ENCODE measurements at places on chromosomes 12 and 14.

- peak; percentile 79 for DNase-seq
Measured at GRCh38 chr12:121712461-121713256, at the start of gene TMEM120B. TSS of gene TMEM120B (plus strand) at chr12:121712752. CDS start at chr12:121712896, 144 bp downstream.

GRCh38 chr12:120346681-120347080, 19.1 kb upstream of the PLA2G1B start:
- DNase-seq = no peak

- no peak for DNase-seq
Measured at GRCh38 chr14:97366400-97366799, 569.2 kb downstream of the VRK1 start.

- DNase-seq = peak; percentile 62
Measured at GRCh38 chr12:4271717-4272423, 1.7 kb upstream of the CCND2 start.

- DNase-seq = no peak
Measured at GRCh38 chr14:95132760-95133159, 24.6 kb downstream of the DICER1 start.

DNA sequence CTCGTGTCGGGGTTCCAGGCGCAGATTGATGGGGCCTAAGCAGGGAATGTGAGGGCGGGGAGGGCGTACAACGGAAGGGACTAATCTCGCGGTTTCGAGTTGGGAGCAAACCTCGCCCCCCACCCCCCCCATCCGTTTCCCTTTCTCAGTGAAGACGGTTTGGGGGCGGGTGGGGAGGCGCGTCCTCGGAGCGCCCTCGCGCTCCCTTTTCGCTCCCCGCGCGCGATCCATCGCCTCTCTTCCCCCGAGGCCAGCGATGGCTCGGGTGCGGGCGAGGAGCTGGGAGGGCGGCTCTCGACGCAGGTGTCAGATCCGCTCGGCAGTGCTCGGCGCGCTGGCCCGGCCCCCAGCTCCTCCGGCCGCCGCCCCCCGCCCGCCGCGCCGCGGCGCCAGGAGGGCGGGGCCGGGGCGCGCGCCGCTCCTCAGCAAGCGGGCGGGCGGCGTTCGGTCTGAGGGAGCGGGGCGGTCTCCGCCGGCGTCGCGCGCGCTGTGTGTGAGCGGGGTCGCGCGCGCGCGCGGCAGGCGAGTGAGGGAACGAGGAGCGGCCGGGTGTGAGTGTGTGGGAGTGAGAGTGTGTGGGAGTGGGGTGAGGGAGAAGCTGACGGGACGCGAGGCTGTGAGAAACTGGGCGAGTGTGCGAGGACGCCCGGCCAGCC, at the start of gene RIMKLB:
TSS of gene RIMKLB (plus strand) at position 516 of the 656 bp plus-strand sequence. CDS start 15,876 bp downstream, outside the sequence.
- DNase-seq = peak; percentile 83

DNA sequence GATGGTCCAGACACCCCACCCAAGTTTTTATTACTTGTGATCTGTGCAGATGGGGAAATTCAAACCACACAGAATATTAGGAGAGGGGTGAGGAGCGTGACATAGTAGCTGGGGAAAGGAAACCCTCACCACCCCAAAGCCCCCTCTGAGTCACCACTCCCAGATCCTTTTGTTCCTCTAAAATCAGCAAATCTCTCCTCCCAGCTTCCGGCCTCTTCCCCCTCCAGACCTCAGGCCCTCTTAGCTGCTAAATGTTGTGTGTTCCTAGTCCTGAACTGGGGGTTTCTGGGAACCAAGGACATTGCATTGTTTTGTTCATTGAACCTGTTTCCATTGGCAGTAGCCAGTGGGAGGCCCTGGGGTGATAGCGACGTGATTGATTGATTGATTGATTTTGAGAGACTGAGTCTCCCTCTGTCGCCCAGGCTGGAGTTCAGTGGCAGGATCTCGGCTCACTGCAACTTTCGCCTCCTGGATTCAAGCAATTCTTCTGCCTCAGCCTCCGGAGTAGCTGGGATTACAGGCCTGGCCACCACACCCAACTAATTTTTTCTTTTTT, 5.9 kb upstream of the ORAI1 start:
- peak; percentile 17 for DNase-seq

- DNase-seq = peak; percentile 42
Measured at GRCh38 chr14:101737414-101738339, 23.8 kb upstream of the PPP2R5C start.

DNA sequence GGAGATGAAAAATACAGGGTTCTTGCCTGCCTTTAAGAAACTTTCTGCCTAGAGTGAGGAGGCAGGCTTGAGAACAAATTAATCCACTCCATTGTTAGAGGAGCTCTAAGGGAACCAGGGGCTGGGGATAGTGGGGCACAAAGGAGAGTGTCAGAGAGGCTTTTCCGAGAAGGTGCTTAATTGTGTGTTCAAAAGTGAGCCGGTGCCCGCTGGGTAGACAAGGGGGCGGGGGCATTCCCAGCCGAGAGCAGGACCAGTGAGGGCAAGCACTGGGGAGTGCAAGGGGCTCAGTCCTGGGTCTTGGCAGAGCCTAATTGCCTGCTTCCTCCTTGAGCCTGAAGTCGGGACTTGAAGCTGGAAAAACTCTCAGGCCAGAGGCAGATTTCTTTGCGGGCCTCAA, 377.4 kb downstream of the ETNK1 start:
- no peak for DNase-seq

DNA sequence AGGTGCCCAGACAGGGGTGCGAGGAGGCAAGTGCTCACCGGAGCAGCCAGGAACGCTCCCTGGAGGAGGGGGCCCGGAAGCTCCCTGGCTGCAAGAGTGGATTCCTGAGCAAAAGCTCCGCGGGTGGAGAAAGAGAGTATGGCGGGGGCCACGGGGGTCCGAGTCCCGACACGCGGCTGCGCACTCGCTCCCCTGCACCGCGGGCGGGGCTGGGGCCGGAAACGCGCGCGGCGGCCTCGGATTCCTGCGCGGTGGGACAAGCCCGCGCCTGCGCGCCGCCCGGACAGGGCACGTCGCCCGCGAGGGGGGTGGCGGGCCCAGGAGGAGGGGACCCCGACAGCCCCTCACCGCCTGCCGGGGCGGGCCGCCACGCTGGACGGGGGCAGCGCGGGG, 27.8 kb upstream of the GPR132 start:
- DNase-seq = no peak

- DNase-seq = no peak
Measured at GRCh38 chr14:75800792-75801191, 139.7 kb downstream of the TTLL5 start.

GRCh38 chr14:34593740-34594375, 36.1 kb downstream of the SNX6 start:
- no peak for DNase-seq

GRCh38 chr12:100199023-100199346, 1.6 kb upstream of the ACTR6 start:
- no peak for DNase-seq

DNA sequence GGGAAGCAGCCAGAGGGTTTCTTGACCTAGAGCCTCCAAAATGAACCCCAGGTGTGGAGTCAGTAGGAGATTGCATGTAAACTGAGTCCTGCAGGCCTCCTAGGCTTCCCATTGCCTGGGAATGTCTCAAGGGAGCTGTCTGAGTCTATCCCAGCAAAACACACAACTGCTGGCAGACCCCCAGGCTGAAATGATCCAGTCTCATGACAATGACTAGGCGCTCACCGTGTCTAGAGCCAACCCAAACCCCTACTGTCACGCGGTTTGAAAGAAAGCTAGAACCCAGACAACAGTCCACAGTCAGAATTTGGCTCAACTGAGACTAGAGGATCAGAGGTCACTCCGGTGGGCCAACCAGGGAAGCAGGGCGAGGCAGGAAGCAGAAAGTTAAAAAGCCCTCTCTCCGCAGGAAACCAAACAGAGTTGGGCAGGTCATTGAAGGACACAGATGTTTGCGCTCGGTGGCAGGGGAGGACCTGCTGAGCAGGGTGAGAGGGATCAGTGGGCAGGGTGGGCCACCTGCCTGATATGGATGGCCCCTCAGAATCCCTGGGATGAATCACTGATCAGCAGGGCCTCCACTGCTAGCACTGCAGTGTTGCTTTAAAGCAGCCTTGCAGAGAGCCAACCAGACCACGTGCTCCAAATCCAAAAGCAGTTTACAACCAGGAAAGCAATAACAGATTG, 23.8 kb downstream of the ACTN1 start:
- no peak for DNase-seq

DNA sequence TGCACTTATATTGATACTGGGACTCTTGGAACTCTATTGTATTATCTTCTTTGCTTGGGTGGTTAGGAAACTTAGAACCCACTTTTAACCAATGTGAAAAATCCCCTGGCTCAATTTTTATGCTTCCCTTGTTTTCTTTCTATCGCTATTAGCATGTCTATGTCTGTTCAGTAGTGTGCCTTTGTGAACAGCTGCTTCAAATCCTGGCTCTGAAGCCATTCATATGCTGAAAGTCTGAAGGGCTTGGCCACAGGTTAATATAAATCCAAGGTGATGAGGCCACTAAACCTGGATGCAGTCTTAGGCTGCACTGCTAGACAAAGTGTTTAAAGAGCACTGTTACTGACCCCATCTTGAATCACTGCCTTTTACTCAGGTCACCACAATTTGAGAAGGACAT, 94.9 kb upstream of the RIC8B start:
- DNase-seq = no peak

- no peak for DNase-seq
Measured at GRCh38 chr12:48265777-48266176, 62.7 kb upstream of the OR10AD1 start.

DNA sequence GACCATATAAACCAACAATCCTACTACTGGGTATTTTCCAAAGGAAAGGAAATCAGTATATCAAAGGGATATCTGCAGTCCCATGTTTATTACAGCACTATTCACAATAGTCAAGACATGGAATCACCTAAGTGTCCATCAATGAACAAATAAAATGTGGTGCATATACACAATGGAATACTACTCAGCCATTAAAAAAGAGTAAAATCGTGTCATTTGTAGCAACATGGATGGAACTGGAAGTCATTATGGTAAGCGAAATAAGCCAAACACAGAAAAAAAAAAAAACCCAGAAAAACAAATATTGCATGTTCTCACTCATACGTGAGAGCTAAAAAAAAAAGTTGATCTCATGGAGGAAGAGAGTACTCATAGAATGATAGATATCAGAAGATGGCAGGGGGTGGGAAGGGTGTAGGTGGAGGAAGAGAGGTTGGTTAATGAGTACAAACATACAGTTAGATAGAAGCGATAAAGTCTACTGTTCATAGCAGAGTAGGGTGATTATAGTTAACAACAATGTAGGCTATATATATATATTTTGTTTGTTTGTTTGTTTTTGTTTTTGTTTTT, 49.3 kb downstream of the BCAT1 start:
- no peak for DNase-seq

GRCh38 chr12:75979181-75979580, 52.4 kb downstream of the PHLDA1 start:
- no peak for DNase-seq

DNA sequence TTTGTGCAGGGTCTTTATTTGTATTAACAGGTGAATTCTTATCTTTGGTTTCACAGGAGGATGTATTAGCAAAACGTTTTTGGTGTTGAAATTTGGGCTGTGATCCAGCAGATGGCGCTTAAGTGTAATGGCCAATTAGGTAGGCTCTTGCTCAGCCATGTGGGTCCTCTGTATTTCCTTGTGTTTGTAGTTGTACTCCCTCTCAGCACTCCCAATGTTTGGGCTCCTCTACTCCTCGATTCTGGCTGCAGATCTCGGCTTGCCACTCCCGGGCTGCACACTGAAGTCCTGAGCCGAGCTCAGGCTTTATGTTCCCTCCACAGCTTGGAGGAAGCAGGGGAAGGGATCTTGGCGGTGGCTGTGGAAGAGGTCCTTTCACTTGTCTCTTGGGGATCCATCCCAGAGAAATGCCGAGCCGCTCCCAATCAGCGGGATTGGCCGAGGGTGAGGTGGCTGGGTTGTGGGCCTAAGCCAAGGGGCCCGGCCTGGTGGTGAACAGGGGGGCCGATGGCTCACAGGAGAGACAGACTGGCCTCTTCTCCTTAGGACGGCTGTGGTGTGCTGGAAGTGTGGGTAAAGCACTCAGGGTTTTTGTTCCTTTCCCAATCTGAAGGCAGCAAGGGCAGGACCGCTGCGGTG, 133.7 kb downstream of the AEBP2 start:
- DNase-seq = no peak

GRCh38 chr12:131408484-131408883, 302.4 kb upstream of the SFSWAP start:
- DNase-seq = no peak

- peak; percentile 53 for DNase-seq
Measured at GRCh38 chr12:18430425-18431048, 169.2 kb downstream of the PIK3C2G start.

- DNase-seq = no peak
Measured at GRCh38 chr12:5900076-5900475, 45.0 kb downstream of the ANO2 start.

- no peak for DNase-seq
Measured at GRCh38 chr14:72616294-72616693, 277.6 kb downstream of the DPF3 start.

GRCh38 chr14:65936342-65936975, 523.9 kb downstream of the FUT8 start:
- DNase-seq = no peak

DNA sequence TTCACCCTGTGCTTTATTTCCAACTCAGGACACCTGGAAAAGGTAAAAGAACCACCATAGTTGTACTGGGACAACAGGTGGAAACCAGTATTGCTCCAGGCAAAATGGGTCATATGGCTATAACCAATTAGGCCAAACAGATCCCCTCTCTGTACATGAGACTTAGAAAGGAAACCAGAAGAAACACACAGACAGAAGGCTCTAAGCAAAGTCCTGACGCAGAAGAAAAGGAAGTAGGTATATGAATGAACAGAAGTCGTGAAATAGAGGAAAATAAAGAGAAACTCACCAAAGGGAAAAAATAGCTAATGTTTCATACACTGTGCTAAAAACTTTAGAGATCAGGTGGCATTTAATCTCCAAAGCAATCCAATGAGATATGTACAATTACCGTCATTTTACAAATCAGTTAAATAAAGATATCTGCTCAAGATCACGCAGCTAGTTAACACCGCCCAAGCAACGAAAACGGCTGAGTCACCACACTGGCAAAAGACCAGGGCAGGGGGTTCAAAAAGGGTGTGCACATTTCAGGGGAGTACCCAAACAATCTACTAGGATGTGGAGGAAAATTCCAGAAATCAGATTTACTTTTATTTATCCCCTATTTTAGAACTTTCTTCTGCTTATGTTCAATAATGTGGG, 82.3 kb downstream of the ITPR2 start:
- DNase-seq = peak; percentile 40

- DNase-seq = peak; percentile 62
Measured at GRCh38 chr12:9925705-9926393, 6.3 kb downstream of the CLEC2A start.
